ENCODE measurements at places on chromosomes 5 and 9.
A peak's percentile ranks its signal among the peaks of the same experiment; 100 is the strongest.

- peak; percentile 31 for DNase-seq
Observed at GRCh38 chr9:32703635-32704034, 68.2 kb upstream of the TAF1L start.

DNA sequence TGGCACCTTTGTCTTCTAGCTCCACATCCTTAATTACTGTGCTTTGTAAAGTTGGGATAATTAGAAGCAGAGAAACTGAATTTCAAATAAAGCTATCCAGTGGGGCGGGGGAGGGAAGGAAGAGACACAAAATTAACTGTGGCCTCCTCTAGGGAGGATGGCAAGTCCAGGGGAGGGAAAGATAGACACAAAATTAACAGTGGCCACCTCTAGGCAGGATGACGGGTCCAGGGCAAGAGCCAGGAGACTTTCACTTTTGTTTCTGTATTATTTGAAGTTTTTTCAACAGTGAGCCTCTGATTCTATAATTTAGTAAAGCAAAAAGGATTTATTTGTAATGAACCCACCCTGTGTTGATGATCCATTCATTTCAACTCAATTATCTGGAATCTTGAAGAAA, 335.9 kb downstream of the MSX2 start:
- DNase-seq, result no peak

DNA sequence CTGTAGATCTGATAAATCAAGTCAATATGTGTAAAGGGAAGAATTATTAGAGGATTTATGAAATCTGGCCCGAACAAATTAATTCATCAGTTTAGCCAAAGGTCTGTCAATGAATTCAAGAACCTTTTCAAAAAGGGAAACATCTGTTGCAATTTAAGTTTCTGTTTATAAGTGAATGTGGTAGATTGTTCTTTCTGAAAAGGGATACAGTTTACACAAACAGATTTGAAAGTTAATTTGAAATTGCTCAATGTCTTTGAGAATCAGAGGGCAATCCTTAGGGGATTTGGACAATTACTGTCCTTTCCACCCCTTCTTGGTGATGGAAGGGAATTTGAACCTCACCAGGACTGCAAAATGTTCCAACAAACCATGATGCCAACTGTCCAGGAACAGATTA, 29.7 kb upstream of the ERCC6L2 start:
- no peak for DNase-seq

DNA sequence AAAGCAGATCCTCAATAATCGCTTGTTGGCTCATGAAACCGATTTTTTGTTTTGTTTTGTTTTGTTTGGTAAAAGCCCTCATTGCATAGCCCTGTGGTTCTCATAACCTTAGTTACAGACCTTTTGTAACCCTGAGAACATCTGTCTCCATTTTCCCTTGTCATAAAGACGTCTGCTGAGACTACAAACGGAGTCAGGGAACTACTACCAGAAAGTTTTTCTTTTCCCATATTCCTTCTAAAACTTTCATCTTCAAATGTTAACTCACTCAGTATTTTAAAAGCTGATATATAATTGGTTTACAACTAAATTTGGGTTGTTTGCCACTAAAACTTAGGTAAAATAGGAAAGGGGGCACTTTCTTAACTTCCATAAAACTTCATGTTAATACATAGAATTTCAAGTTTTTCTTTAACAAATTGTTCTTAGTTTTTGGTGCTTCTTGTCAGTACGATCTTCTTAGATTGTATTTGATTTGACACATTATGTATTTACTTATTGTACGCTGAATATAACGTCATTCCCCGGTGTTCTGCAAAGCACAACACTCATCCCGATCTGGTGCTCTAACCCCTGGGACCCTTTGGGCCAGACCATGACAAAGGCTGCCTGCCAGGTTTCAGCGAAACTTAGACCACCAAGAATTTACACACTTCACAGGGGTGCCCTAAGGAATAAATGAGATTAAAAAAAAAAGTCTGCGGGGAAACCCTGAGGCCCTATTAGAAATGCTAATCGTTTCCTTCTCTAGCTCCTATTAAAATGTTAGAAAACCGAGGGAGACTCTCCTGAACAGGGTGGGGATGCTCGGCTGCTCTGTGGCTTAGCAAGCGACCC, 1.1 kb upstream of the ANP32B start:
- DNase-seq, result peak; percentile 50

DNA sequence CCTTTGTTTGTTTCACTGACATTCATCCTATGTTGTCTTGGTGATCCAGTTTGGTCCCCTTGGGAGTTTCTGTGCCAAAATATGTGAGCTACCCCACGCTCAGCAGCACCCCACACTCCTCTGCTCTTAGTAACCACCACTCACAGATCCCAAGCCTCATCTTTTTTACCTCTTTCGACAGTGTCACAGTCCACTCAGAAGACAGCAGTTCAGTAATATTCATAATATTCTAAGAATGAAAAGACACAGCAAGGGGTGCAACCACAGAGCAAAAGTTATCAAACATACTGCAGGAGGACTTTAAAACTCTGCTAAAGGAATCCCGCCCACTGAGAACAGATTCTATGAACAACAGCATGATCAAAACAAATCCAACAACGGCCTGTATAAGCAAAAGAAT, 28.2 kb downstream of the RNF130 start:
- DNase-seq, result no peak

DNA sequence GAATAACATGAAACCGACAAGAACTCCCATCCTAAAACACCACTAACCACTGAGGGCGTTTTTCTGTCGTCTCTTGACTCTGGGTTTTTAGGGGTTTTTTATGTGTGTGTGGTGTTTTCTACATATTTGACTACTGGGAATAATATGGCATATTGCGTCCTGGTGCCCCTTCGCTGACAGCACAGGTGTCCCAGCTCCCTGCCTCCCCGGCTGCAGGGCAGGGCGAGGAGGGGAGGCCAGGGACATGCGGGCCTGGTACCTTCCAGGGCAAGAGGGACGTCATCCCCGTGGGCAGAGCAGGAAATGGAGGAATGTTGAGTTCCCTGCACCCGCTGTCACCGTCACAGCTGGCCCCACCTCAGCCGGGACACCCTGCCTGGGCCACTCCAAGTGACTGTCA, 34.8 kb downstream of the VAV2 start:
- no peak for DNase-seq

- peak; percentile 10 for DNase-seq
Observed at GRCh38 chr9:73080110-73080694, 71.5 kb upstream of the ANXA1 start.

GRCh38 chr5:174386846-174387245, 337.5 kb upstream of the MSX2 start:
- DNase-seq, result no peak

- DNase-seq, result no peak
Observed at GRCh38 chr5:61339764-61340163, 7.7 kb downstream of the ZSWIM6 start.

- DNase-seq, result no peak
Observed at GRCh38 chr5:103862398-103862797, 299.8 kb upstream of the NUDT12 start.

GRCh38 chr9:109256336-109256735, 64.5 kb downstream of the EPB41L4B start:
- no peak for DNase-seq

DNA sequence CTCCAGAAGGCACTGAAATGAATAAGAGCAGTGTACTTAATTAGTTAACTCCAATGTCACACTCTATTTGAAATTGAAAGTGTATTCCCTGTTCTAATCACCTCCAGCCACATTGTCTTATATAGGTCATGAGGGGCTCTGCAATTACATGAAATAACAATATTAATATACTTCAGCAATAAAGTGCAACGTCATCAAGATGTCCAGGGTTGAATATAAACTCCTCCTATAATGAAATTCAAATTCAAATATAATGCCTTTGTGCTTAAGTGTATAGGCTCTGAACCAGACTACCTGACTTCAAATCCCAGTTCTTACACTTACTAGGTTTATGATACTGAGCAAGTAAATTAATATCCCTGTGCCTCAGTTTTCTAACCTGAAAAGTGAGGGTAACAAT, 195.6 kb upstream of the SMC2 start:
- no peak for DNase-seq

- no peak for DNase-seq
Observed at GRCh38 chr9:121393318-121393717, 23.3 kb upstream of the STOM start.

DNA sequence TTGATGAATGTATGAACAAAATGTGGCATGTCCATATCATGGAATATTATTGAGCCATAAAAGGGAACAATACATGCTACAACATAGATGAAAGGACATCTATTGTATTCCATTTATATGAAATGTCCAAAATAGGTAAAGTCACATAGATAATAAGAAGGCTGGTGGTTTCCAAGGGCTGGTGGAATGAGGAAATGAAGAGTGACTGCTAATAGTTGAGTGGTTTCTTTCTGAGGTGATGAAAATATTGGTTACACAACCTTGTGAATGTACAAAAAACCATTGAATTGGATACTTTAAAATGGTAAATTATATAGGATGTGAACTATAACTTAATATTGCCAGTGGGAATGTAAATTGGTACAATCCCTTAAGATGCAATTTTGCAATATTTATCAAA, 5.2 kb downstream of the ARSB start:
- no peak for DNase-seq

DNA sequence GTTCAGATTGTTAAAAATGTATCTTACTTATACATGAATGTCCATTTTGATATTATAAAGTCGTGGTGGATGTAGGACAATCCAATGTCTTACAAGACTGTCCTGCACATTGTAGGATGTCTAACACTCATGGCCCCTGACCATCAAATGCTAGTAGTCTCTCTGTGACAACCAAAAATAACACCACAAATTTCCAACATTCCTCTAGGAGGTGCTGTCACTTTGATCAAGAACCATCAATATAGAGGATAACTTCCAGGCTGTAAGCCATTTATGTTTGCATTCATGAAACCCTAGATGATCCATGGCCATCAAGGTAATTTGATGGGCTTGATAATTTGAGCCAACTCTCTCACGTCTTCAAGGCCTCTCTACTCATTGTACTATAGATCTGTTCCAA, 20.5 kb upstream of the ZFR start:
- no peak for DNase-seq

DNA sequence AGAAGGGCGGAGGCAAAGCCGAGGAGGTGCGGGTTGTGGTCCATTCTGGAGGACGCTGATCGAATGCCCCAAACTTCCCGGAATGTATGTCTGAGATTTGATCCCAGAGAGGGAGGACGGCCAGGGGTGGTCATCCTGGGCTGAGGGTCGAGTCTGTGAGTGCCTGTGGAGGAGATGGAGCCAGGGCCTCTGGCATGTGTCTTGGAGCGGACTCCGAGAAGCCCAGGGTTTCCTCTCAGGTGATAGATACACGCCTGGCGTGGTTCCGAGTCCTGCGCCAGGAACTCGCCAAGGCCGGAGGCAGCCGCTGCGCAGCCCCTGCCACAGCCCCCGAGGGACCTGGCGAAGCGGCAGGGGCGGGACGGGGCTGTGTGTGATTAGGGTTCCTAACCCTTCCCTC, 363 bp downstream of the ZNF454 start:
- DNase-seq, result peak; percentile 37

GRCh38 chr9:115157245-115157674, 39.3 kb upstream of the TNC start:
- DNase-seq, result no peak

- DNase-seq, result no peak
Observed at GRCh38 chr5:133905424-133905823, 63.0 kb downstream of the C5orf15 start.

GRCh38 chr9:69785757-69786156, 25.9 kb upstream of the PTAR1 start:
- DNase-seq, result peak; percentile 43

- DNase-seq, result no peak
Observed at GRCh38 chr5:67404256-67405100, 207.9 kb upstream of the CD180 start.

DNA sequence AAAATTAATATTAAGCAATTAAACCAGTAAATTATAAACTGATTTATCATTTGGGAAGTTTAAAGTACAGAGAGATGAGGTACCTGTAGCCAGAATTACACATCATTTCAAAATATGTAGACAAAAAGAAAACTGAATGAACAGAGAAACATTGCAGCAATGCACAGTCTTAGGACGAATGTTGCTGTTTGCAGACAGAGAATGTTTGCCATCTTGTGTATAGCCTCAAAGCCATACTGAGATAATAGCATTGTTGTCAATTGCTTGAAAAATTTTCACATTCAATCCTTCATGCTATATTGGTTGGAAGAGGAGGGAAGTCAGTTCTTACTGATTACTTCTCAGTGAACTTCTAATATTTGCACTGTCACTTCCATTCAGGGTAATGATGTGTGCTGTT, 326.2 kb downstream of the PRR16 start:
- no peak for DNase-seq

GRCh38 chr5:159010661-159011442, 88.9 kb downstream of the EBF1 start:
- DNase-seq, result no peak

DNA sequence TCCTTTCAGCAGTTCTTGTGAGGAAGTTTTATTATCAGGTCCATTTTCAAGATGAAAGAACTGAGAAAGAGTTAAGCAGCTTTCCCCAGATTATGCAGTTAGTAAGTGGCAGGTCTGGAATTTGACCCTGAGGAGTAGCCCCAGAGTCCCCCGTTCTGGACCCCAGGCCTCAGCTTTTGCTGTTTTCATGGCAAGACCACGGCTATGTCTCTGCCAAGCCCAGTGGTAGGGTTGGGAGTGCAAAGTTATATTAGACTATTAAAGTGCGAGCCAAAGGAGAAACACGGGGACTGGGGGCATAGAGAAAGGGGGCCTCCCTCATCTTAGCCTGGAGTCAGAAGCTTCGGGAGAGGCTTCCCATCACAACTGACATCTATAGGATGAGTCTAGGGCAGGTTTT, 19.3 kb upstream of the ORM1 start:
- no peak for DNase-seq

DNA sequence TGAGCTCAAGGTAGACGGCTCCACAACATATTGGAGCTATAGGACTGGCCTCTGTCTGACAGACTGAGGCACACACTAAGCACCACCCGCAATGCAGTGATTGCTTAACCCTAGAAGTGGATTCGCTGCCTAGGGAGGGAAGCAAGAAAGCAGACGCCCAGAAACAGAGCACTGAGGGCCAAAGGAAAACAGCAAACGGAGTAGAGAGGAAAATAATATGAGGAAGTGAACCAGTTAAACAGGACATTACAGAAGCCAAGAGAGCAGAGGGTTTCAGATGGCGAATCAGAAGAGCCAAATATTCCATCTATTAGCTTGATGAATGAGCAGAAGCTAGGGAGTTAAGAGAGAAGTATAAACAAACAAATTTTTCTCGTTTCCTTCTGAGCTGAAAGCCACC, 139.2 kb upstream of the LHFPL2 start:
- DNase-seq, result no peak

GRCh38 chr9:107637421-107638420, 148.2 kb upstream of the KLF4 start:
- peak; percentile 82 for DNase-seq

- DNase-seq, result no peak
Observed at GRCh38 chr5:16593013-16593412, 23.8 kb downstream of the RETREG1 start.

Measured in iPS-NIHi11 (cell line).